ENCODE measurements at places on chromosomes 1 and 21.

DNA sequence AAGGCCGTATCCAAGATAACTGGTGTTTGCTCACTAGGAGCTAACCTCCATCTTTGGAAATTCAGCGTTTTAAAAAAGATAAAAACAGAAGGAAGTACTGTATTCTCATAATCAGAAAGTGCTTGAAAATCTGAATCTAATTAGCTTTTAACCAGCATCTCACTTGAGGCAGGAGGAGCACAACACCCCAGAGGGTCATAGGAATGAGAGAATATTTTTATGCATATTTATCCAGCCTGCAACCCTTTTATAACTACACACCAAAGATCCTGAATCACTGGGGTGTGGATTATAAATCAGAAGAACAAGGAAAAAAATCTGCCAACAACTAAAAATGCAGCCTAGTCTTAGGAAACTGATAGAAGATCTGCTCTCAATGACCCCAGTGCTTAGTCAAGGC, 68.0 kb upstream of the PTCH2 start:
- DNase-seq = no peak

DNA sequence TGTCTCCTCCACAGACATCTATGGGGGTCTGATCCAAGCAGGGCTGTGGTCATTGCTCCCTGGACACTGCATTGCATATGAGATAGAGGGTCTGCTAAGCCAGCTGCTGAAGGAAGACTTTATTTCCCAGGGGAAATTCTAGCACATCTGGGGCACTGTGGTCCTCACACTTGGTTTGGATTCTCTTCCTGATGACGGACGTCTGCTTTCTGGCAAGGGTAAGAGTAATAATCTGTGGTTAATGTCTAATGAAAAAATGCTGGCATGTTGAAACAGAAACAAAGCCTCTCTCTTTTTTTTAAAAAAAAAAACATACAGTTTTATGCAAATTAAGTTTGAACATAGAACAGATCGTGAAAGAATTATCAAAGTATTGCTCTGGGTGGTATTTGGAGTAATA, 553.9 kb downstream of the DPYD start:
- no peak for DNase-seq

GRCh38 chr1:243962541-243962940, 88.5 kb upstream of the ZBTB18 start:
- DNase-seq = no peak

DNA sequence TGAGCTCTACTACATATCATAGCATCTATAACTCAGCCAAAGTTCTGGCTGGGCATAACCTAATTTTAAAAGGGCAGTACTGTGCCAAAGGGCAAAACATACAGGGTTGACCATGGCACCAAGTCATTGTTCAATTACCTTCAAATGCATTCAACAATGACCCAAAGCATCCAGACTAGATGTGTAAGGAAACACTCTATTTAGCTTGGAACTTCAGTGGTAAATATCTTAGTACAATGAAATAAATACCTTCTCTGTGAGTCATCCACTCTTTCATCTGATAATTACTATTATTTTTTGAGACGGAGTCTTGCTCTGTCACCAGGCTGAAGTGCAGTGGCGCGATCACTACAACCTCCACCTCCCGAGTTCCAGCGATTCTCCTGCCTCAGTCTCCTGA, 70.0 kb downstream of the NVL start:
- no peak for DNase-seq

GRCh38 chr1:23599125-23599524, 39.8 kb upstream of the ID3 start:
- no peak for DNase-seq

GRCh38 chr21:35366394-35367080, 317.4 kb upstream of the RUNX1 start:
- DNase-seq = peak; percentile 22

Measured in amniotic stem cell (primary cell).